Cortex of kidney (tissue), 1 donor: ENCODE measurements at places on chromosomes 11 and 22.

DNA sequence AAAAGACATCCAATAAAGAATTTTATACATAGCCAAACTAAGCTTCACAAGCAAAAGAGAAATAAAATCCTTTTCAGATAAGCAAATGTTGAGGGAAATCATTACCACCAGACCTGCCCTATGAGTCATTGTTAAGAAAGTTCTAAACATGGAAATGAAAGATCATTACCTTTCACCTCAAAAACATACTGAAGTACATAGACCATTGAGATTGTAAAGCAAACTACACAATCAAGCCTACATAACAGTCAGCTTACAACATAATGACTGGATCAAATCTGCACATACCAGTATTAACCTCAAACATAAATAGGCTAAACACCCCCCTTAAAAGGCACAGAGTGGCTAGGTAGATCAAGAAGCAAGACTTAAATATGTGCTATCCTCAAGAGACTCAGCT is 501.0 kb upstream of the LUZP2 start:
- DNase-seq = no peak

DNA sequence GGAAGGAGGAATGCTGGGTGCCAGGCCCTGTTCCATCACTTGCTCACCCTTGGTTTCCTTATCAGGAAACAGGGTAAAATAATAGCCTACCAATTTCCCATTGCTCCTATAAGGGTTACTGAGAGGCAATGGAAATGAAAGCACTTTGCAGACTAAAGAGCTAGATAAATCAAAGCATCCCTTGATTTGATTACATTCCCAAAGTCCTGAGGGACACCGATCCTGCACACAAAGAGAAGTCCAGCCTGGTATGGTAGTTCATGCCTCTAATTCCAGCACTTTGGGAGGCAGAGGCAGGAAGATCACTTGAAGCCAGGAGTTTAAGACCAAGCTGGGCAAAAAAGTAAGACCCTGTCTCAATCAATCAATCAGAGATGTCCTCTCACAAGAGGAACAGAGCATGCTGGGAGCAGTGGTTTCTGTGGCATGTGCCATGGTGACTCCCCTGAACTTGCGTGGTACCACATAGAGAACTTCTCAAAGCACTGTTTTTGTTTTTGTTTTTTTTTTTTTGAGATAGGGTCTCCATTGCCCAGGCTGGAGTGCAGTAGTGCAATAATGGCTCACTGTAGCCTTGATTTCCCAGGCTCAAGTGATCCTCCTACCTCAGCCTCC is 10.7 kb downstream of the TBC1D10A start:
- no peak for DNase-seq

GRCh38 chr22:39351689-39352214 is 2.0 kb downstream of the SYNGR1 start:
- DNase-seq = no peak

DNA sequence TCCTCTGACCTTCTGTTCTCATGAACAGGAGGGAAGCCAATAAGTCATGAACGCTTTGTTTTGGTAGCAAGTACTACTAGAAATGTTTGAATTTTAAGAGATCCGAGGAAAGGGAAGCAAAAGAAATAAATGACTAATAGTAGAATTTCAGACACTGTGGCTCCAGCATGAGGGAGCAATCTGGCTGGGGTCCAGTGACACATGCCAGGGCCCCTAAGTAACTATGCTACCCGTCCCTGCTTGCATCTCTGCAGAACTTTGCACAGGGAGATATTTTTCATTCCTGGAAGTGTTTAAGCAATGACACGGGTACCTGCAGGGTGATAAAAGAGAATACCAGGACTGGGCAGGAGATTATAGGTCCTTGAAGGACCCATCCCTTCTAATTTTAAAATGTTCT is 7.3 kb upstream of the ADAMTS8 start:
- no peak for DNase-seq

DNA sequence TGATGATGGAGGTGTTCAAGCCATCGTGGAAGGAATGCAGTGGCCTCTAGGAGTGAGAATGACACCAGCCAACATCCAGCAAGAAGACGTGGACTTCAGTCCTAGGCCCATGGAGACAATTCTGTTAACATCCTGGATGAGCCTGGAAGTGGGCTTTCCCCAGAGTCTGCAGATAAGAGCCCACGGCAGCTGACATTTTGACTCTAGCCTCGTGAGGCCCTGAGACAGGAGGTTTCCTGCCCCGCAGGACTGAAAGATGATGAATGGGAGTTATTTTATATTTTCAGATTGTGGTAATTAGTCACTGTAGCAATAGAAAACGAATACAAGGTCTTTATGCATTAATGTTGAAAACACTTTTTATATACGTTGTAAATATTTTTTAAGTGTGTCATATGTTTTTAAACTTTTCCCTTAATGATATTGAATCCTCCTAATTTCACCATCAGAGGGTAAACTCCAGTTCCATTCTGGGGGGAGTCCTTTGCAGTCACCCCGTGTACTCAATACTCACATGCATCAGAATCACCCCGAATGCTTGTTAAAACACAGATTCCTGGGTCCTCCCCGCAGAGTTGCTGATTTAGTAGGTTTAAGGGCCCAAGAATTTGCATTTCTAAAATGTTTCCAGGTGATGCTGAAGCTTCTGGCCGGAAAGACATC is 570 bp upstream of the TPCN2 start:
- DNase-seq = no peak

DNA sequence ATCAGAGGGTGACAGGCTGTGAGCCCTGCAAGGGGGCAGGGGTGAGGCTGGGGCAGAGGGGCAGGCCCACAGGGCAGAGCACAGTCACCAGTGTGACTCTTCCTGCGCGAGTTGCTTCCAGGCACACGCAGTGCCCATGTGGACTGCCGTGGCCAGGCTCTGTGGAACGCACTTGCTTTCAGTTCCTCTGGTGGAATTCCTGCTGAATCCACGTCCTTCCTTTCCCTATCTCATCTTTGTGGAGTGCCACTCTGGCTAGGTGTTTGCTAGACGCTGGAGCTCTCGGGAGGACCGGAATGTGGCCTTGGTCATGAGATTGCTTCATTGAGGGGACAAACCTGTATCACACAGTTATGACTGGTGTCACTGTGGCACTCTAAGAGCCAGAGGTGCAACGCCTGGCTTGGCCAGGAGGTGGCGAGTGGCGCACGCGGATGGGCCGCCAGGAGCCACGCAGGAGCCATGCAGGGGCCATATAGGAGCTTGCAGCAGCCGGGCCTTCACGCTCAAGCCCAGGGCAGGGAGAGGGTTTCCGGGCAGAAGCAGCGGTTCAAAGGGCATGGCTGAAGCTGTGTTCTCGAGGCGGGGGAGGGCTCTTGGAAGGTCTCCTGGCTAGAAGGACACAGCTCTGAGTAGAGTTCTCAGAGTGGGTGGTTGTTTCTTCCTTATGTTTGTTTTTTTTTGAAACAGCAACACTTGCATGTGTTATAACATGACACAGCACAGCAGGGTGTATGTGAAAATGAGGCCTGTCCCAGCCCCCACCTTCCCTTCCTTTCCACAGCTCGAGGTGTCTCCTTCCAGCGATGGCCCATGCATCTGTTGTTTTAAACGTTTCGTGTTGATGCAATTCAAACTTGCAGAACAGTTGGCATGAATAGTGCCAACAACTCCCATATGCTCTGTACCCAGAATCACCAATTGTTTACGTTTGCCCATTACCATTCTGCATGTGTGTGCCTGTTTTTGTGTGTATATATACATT is 36.2 kb downstream of the TBC1D22A start:
- DNase-seq = no peak

GRCh38 chr11:104422324-104422944 is 258.5 kb upstream of the PDGFD start:
- no peak for DNase-seq

DNA sequence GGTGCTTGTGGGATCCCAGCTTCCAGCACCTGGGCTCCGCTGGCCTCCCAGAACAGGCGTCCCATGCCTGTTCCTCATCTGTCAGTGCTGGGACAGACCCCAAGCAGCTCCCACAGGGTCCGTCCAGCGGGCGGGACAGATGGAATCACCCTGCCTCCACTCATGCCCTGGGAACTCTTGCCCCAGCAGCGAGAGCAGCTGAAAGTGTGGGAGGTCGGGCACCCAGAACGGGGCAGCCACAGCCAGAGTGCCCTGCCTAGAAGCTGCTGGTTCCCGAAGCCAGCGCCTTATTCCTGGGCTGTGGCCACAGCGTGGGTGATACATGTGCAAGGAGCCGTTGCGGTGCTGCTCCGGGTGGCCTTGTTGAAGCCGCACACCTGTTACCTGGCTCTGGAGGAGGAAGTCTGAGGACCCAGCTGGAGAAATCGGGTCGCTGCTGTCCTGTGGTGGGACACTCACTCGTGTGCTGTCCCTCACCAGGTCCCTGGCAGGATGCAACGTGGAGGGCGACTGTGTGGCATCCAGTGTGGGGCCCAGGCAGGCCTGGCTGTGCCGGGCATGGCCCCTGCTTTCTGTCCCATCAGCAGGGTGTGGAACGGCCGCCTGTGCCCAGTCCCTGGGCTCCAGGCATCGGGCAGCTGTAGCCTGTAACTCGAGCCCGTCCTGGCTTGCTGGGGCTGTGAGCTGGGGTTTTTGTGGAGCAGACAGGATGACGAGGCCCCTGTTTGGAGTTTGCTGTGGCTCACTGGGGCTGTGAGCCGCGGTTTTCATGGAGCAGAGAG is 16.2 kb downstream of the GRAMD4 start:
- no peak for DNase-seq

GRCh38 chr11:133955081-133955891 is 1.5 kb downstream of the IGSF9B start:
- DNase-seq = no peak

DNA sequence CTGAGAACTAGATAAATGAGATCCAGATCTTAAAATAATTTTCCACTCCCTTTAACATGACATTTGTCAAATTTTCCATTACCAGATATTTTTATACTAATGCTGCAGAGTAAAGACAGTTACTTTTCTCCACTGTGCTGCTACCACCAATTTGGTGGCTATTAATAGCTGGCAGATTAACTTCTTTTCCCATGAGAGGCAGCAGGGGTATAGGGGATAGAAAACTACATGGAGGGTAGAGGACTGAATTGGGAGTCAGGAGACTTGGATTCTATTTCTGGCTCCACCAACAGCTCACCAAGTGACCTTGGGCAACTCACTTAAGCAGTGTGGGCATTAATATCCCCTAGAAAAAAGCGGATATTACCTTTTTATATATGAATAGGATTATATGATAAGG is 69.2 kb downstream of the KIF18A start:
- DNase-seq = no peak

DNA sequence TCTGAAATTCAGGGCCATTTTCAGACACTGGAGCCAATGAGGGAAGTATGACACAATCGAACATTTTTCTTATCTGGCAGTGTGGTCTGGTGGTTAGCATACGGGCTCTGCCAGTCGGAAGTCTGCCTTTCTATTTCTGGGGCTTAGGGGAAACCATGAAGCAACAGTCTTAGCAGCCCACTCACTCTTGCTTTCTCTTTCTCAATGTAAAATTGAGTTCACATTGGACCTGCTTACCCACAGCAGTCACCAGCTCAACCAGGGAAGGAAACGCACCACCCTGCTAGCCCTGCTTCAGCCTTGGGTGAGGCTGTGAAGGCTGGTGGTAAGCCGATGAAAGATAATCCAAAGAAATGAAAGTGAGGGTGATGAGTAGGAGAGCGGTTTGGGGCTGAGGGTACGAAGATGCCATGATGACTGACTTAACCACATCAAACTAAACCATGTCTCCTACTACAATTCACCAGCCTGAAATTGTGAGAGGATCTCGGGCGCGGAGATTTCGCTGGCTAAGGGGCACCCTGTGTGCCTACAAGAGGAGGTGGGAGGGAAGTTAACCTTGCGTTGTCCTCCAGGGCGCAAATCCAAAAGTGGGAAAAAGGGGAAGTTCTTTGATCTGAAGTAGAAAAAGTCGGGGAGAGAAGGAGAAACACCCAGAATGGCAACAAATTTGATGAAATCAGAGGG is 2.0 kb upstream of the LMO2 start:
- DNase-seq = no peak

DNA sequence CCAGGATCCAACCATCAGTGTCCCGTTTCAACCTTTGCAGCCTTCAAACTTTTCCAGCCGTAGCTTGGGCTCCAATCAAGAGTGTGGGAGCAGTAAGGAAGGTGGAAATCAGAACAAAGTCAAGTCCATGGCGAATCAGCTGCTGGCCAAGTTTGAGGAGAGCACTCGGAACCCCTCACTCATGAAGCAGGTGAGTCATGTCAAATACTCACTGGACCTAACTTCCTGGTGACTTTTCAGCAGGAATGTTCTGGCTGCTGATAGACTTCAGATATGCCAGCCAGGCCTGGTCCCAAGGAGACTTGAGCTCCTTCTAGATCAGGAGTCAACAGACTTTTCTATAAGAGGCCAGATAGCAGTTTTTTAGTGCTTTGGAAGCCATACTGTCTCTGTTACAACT is 129.0 kb downstream of the MICAL2 start:
- no peak for DNase-seq

DNA sequence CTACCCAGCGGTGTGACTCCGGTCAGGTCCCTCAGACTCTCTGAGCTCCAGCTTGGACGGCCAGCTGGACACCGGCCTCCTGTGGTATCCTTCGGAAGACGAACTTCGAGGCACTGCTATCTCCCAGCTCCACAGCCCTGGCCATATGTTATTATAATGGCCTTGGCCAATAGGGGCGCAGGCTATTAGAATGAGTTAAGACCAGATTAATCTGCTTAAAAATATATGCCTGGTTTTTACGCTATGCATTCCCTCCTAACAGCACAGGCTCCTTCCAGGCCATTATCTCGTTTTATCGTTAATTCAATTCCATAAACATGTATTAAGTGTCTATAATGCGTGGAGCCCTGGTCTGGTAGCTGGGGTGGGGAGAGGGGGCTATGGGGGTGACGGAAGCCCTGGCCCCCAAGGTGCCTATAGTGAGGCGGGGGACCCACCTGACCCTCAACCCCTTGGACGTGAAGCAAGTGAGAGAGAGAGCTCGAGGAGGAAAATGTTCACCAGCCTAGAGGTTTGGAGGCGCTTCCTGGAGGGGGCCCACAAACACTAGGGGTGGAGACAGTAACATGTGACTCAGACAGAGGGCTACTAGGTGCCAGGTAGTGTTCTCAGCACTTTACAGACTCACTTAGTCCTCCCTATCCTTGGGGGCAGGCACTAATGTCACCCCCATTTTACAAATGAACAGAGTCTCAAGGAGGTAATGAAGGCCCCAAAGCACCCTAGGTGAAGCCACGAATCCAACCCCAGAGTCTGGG is 37.5 kb upstream of the TCF20 start:
- DNase-seq = no peak

GRCh38 chr22:17198170-17199002 is 20.8 kb downstream of the ADA2 start:
- no peak for DNase-seq

- no peak for DNase-seq
Measured at GRCh38 chr11:23211221-23211620, 350.9 kb upstream of the CCDC179 start.
